ENCODE measurements at places on chromosomes 6 and 20.

GRCh38 chr20:10788055-10788454, 114.3 kb upstream of the JAG1 start:
- DNase-seq, result no peak

DNA sequence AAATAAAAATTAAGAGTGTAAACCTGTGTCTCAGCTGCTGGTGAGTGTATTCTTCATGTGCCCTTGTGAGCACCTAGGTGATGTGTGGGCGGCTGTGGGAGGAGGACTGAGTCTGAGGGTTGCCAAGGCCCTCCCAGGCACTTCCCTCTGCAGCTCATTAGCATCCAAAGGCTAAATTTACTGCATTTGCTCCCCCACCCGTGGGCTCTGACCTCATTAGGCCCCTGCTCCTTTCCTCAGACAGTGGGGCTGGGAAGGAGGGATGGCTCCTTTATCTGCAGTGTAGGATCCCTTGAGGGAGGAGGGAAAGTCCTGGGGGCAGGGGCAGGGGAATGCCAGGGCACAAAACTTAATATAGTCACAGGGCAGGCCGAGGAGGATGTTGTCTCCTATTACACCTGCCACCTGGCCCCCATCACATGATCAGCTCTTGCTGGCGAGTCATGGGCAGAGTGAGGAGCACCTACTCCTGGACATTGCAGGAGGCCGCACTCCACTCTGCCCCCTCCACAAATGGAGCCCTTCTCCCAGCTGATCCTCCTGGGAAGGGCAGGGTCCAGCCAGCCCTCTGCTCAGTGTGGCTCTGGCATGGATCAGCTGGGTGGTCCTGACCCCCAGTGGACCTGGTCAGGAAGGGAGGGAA, 133.2 kb downstream of the MRPL14 start:
- no peak for DNase-seq

DNA sequence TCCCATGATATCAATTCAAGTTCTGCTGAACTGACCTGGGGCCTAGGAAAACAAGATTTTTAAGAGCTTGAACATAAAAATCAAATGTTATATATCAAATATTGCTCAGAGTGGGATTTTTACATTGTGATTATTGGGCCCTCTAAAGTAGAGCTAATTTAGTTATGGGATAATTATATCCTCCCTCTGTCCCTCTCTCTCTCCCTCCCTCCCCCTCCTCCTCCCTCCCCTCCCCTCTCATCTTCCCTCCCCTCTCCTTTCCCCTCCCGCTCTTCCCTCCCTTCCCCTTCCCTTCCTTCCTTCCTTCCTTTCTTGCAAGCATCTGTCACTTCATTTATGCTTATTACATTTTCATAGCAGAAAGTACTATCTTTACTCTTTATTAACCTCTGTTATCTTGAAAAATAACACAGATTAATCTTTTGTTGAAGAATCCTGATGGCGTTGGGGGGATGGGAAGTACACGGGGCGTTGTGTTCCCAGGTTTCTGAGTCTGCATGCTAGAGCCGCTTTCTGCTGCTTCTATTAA, 32.8 kb downstream of the KIF25 start:
- DNase-seq, result no peak

- no peak for DNase-seq
Measured at GRCh38 chr20:44866703-44867335, 18.7 kb upstream of the YWHAB start.

DNA sequence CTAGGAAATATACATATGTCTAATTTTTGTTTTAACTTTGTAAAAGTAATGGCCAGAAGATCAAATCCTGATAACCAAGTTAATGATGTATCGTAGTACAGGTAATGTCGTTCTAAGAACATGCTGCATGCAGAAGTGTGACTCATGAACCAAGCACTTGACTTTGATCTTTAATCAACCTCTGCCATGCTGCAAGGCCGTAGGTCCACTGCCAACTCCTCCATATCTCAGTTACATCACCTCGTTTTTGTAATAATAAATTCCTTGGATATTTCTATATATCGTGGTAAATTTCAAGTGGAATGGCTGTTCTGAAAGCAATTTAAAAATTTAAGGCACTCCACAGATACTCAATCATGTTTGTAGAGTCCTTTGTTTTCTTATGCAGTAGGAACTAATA, 771.7 kb downstream of the EPHA7 start:
- no peak for DNase-seq

DNA sequence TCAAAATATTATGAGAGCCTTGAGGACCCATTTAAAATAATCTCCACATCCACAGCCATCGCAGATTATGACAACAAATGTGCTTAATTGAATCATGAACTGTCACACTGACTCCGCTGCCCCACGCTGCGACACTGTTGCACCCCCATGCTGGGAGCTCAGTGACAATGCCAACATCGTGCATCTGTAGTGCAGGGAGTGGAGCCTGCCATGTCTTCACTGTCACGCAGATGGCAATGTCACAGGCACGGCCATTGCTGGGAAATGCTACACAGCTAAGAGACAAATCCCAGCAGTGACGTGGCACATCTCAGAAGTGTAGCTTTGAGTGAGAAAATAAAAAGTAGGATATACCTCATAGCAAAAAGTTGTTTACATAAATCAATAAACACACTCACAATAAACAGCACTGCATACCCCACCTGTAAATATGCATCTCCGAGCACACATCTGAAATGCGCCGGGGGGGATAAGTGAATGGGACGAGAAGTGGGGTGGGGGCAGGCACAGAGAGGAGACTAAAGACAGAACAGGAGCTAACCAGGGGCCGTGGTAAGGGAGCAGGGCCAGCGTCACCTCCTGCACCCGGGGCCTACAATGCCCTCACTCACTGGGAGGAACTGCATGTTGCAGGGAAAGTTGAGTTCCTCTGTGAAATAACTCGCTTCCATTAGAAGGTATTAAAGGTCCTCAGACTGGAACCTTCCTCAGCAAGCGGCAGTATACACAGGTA, 349.9 kb downstream of the THBS2 start:
- no peak for DNase-seq

DNA sequence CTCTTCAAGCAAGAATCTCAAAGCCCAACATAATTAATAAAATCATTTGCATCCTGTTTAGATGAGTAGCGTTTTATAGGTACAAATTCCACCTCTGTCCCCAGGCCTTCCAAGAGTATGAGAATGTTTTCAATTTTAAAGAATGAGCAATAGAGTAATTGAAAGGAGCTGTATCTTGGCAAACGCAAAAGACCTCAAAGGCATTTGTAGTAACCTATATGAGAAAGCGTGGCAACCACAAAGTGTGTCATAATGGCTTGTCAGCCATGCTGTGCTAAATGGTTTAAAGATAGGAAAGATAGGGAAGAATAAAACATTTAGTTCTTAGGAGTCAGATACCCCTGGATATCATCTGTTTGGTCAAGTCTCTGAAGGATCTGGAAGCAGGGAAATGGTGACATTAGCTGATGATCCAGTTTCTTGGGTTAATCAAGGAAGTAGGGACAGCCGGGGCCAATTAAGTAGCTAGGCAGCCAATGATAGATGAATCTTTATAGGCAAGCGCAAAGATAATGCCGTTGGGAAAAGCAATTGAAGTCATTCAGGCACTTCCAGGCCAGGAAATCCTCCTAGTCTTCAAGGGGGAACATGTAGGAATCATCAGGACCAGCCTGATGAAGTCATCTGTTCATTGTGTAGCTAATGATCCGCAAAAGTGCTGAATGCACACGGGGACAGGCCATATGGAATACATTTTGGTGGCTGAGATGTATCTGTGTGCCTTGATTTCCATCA, 71.5 kb upstream of the ISM1 start:
- no peak for DNase-seq

- no peak for DNase-seq
Measured at GRCh38 chr20:40948465-40949267, 80.0 kb upstream of the TOP1 start.

DNA sequence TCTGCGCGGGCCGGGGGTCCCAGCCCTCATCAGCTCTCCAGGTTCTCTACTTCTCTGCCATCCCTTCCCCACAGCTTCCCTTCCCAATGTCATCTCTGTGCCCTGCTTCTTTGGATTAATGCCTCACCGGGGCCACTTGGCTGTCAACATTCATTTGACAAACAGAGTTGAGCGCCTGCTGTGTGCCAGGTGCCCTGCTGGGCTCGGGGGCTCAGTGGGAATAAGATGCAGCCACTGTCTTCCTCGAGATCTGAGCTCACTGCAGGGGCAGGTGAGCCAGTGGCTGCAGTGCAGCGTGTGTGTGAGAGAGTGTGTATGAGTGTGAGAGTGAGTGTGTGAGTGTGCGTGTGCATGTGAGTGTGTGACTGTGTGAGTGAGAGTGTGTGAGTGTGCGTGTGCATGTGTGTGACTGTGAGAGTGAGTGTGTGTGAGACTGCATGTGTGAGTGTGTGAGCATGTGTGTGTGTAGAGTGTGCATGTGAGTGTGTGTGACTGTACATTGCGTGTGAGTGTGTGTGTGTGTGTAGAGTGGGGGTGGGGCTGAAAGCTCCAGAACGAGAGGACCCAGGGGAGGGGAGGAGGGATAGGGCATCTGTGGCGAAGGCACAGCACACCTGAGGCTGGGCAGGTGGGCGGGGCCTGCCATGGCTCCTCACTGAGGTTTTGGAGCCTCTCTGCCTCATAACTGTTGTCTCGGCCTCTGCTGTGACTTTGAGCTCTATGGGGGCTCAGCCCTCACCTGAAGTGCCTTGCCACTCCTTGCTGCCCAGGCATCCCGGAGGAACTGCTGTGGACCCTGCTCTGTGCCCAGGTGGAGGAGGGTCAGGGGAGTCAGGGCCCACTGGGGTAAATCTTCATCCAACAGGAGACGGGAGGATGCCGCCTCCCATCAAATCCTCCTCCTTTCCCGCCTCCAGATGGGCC, 36.5 kb upstream of the PHACTR3 start:
- no peak for DNase-seq

GRCh38 chr6:98526465-98526864, 307.9 kb upstream of the POU3F2 start:
- no peak for DNase-seq

DNA sequence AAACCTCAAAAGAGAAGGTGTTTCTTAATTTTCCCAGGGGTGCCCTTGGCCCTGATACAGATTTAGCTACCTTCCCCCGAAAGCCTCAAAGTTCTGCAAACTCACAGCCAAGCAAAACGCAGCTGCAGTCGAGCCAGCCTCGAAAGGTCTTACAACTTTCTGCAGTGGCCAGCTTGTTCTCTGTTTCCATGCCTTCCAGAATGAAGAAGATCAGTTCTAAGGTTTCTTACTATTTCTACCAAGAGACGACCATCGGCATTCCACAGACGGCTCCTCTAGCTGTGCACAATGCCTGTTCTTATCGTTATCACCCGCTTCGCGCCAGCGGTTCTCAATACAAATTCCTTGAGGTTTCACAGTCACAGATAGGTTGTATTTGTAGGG, 28.5 kb upstream of the CCR6 start:
- DNase-seq, result no peak

DNA sequence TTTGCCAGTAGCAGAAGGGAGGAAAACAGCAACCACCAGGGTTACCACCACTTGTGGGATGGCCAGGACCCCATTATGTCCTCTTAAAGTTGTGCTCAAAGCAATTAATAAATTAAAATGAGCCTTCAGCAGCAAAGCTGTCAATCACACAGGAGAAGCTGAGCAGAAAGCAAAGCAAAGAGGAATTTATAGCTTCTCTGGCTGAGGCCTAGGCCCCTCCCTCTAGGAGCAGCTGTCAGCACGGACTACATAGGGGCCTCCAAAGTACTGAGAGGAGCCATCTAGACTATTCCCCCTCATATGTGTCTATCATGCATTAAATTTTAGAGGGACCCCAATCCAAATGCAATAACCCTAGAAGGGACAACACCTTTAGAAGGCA, 6.4 kb downstream of the CCND3 start:
- no peak for DNase-seq

DNA sequence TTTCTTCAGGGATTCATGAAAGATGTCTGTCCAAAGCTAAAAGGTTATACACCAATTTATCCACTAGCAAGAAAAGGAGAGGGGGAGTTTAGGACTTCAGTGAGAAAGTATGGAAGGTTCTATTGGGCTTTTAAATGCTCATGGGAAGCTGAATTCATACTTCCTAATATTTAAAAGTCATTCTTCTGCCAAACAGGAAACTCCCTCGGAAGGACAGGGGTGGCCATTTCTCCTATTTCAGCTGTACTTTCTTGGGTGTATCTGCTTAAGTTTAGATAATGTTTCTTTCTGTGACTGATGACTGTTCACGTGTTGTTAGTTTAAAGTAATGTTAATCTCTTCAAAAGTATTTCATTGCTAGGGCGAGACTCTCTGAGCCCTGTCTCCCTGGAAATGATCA, 80.5 kb upstream of the IFNGR1 start:
- DNase-seq, result no peak

DNA sequence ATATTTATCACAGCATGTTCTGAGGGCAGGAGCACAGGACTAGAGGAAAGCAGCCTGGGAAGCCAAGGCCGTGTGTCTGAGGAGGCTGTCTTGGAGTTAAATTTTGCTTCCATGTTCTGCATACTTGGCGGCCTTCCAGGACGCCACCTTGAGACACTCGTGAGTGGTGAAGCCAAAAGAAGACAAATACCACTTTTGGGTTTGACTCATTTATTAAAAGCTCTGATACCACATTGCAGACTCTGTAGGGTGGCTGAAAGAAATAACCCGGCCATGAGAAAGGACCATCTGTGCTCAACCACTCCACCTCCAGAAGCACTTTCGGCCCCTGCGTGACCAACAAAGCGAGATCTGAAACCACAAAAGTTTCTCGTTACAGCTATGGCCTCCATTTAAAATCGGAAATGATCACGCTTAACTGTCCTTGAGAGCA, 120.0 kb downstream of the TMEM242 start:
- no peak for DNase-seq

- DNase-seq, result no peak
Measured at GRCh38 chr20:32315891-32316290, 38.4 kb downstream of the KIF3B start.

DNA sequence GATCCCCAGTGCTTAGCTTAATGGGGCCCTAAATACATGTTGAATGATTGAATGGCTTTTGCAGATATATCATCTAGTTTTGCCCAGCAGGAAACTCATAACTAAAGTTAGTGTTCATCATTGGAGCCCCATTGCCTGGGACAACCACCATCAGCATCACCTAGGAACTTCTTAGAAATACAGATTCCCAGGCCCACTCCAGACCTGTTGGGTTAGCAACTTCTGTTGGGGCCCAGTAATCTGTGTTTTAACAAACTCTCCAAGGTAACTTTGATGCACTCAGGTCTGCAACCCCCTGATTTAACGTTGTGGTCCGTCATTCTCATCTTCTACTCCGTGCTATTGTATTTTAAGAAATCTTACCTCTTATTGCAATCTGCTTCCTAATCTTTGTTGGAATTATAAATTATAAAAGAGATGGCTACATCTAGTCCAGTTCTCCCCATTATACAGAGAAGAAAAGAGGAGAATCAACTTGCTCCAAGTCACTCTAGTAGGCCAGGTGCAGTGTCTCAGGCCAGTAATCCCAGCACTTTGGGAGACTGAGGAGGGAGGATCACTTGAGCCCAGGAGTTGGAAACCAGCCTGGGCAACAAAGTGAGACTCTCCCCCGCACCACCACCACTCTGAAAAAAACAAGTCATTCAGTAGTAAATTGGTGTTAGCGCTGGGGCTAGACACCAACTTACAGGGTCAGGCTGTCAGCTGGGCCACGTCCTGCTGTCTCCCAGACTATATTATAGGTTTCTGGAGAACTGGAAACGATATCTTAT, 13.7 kb downstream of the FOXP4 start:
- no peak for DNase-seq

Data from activated naive CD4-positive, alpha-beta T cell (primary cell).